ENCODE measurements at places on chromosomes 2 and 18.

GRCh38 chr18:70124139-70124538, 81.3 kb downstream of the RTTN start:
- no peak for DNase-seq

GRCh38 chr2:121293450-121294325, 8.7 kb upstream of the TFCP2L1 start:
- DNase-seq: no peak

- no peak for DNase-seq
Measured at GRCh38 chr2:25615386-25615785, 58.0 kb downstream of the DTNB start.

- no peak for DNase-seq
Measured at GRCh38 chr18:35158728-35159450, 81.9 kb upstream of the ZNF397 start.

GRCh38 chr2:162369551-162369950, 25.6 kb downstream of the GCA start:
- DNase-seq: no peak

GRCh38 chr2:154370873-154371272, 327.6 kb upstream of the KCNJ3 start:
- DNase-seq: no peak

DNA sequence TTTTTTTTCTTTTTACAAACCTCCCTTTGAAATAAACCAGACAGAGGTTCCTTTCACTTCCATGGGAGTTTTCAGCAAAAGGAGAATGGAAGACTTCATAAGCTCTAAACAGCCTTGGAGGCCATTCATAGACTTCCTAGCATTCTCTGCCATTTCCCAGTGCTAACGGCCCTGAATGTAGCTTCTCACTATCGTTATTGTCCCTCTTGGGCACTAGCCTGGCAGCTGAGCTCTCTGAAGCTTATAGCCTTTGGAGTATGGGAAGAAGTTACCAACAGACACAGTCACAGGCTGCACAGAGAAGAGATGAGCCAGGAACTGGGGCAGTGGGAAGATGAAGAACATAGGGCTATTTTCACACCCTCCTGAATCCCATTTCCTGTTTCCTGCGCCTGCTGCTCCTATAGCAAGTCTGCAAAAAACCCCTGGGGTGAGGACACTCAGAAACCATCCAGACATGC, 29.1 kb upstream of the EPC2 start:
- no peak for DNase-seq

GRCh38 chr2:23600346-23600745, 215.4 kb downstream of the KLHL29 start:
- DNase-seq: no peak

DNA sequence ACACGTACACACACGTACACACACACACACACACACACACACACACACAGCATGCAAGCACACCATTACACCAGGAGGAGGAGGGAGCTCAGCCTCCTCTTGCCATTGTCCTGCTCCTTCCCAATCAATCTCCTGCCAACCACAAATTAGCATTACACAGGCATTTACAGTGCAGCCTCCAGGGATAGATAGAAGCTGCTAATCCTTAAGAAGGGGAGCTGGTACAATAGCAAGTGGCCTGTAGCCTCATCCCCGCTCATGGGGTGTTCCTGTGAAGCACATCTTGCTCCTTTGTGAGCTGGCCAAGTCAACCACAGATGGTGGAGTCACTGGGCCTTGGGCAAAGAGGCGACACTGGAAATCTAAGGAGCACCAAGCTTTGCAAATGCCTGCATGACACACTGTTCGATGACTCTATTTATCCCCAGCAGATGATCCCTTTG, 110.3 kb upstream of the PKDCC start:
- no peak for DNase-seq

DNA sequence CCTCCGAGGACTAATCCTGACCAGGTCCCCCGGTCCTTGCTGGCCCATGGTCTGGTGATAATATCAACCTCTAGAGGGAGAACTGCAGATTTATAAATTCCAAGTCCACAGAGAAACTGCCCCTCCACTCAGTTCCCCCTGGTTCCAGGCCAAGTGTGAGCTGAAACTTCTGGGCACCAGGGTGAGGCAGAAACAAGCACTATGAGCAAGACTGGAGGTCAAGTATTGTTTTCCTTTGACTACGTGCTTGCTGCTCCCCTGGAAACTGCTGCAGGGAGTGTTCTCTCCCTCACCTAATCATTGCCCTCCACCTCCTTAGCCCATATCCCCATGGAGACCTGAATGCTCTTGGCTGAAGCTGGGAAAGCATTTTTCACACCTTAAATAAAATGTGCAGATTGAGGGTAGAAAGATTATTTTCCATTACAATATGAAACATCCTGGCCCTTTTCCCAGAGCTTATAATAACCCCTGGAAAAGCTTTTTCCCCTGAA, 135.2 kb downstream of the RDH14 start:
- DNase-seq: no peak

- no peak for DNase-seq
Measured at GRCh38 chr2:65130664-65131175, 814 bp upstream of the RAB1A start.

DNA sequence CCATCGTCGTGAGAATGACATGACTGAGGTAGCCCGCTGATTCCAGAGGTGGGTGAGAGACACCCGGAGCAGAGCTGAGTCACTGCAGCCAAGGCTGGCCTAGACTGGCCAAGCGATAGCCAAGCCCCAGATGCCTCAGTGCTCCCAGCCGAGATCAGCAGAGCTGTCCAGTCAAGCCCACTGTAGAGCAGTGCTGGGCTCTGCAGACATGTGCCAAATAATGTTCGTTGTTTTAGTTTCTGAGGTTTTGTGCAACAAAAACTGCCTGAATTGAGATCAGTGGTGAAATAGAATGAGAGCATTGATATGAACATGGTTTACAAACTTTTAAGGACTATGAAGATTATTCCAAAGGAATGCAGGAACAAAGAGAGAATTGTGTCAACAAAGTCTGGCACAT, 42.1 kb downstream of the INSIG2 start:
- DNase-seq: no peak

DNA sequence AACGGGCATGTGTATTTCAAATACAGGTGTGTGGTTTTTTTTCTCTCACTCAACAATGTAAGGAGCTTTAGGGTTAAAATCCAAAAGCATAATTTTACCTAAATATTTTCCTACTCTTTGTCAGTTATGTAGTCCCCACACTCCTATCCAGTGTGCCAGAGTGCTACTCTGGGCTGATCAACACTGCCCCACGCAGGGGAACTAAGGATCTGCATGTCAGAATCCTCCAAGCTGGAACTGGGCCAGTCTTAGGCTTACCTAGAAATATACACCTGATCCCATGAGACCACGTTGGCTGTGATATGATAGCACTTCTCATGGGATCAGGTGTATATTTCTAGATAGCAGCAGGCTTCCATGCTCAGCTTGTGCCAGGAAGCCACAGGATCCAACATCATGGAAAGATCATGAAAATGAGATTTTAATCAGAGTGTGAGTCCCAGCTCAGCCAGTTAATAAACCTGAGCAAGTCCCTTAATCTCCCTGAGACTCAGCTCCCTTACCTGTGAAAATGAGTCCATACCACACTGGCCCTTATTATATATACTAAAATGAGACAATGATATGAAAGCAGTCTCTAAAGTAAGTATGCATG, 29.7 kb downstream of the CCDC141 start:
- DNase-seq: no peak

DNA sequence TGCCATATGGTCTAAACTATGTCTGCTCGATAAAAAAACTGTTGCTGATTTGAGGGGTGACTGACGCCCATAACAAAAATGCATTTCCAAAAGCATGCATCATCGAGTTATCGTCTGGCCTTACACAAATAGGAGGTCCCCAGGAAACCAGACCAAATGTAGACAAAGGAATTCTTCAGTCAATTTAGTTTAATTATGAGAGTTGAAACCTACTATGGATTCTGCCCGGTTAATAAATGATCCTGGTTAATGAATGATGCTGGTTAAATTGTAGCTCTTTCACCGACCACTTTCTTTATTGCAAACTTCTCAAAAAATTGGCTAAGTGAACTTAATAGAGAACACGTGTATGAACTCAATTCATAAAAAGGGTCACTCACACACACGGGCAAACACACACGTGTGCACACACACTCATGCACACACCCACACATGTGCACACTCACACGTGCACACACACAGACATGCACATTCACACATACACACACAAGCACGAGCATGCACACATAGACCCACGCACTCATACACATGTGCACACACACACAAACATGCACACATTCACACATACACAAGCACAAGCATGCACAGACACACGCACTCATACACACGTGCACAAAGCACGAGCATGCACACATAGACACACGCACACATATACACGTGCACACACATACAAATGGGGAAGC, 59.0 kb upstream of the SALL3 start:
- no peak for DNase-seq

DNA sequence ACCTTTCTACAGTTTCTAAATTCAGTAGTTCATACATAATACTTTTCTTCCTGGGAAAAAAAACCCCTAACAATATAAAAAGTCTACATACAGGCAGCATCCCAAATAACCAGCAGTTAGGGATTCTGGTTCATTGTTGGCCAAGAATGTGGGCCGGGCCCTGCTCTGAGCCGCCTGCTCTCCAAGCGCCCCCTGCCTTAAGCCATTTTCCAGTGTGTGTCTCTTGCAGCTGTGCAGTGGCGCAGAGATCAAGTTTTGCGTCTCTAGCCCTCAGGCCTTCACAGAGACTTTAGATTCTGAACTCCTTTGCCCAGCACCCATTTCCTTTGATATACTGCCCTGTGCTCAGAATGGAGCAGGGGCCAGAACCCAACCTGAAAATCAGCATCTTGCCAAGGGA, 32.9 kb downstream of the RMC1 start:
- DNase-seq: no peak

- no peak for DNase-seq
Measured at GRCh38 chr18:48284743-48285142, 124.4 kb downstream of the ZBTB7C start.
